Amygdala (tissue), 56 donors: ENCODE measurements at places on chromosomes 12 and 14.

- DNase-seq, result no peak
These were observed 173.7 kb downstream of the SLC25A21 start for GRCh38 chr14:36998686-36999085.

GRCh38 chr14:58283730-58284129 is 14.6 kb upstream of the ARID4A start:
- DNase-seq, result no peak

GRCh38 chr14:93047661-93048060 is 68.1 kb downstream of the ITPK1 start:
- no peak for DNase-seq

DNA sequence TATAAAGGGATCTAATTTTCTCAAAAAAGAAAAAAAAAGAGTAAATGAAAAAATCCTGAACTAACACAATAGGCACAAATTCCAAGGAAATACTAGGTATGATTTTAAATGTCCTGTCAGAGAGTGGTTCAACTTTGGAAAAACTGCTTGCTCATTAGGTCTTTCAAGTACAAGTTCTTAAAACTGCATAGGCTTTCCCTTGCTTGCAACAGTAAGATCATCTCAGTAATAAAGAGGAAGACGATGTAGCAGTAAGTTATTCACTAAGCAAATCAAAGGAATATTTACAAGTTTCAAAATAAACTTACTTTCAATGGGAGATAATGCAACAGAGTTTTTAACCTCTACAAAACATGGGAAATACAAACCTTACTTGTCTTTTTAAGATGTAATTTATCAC is 21.6 kb downstream of the CORO1C start:
- no peak for DNase-seq

DNA sequence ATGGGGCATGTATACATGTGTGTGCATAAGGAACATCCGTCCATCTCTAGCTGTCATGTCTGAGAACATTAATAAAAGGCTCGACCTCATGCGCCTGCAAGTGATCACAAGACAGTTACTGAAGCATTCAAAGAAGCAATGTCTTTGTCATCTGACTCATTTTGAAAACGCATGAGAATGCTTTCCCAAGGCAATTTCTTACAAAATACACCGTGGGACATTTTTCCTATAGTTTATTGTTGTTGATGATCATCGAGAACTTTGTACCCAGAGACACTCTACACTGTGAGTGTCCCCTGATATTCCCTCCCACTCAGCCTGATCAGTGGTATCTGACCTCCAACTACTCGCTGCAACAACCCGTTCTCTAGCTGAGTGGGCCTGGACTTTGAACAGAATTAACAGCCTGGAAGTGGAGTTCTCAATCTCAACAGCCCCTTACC is 68.1 kb downstream of the ETV6 start:
- no peak for DNase-seq

GRCh38 chr14:29150659-29151058 is 384.1 kb downstream of the FOXG1 start:
- DNase-seq, result no peak

- DNase-seq, result no peak
These were observed 115.4 kb downstream of the ESR2 start for GRCh38 chr14:64178814-64179213.

DNA sequence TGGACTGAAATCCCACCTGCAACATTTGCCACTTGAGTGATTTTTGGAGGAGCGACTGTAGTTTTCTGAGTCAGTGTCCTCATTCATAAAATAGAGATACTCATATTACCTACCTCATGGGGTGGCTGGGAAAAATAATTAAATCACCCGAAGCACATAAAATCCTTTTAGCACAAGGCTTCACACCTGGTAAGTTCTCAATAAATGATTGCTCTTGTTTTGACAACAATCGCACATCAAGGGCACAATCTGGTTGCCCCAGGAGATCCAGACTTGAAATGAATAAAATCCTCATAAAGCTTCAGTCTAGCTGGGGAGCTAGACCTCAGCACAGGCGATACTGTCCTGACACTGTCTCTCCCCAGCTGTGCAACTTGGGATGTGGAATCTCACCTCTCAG is 76.0 kb upstream of the CCDC60 start:
- no peak for DNase-seq

DNA sequence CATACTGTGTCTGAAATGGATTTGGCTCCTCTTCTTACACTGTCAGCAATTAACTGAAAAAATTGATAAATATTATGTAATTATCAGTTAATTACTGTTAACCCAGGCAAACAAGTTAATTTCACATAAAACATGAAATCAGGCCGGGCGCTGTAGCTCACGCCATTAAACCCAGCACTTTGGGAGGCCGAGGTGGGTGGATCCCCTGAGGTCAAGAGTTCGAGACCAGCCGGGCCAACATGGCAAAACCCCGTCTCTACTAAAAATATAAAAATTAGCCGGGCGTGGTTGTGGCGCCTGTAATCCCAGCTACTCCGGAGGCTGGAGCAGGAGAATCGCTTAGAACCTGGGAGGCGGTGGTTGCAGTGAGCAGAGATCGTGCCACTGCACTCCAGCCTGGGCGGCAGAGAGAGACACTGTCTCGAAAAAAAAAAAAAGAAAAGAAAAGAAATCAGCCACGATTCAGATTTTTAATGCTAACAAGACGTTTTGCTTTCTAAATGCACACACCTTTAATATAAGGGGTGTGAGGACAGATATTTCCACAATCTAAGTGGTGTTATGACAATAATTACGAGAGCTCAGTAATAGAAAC is 473 bp upstream of the TMEM19 start:
- DNase-seq, result no peak

- DNase-seq, result no peak
These were observed 90.2 kb downstream of the CALM1 start for GRCh38 chr14:90487031-90487430.

DNA sequence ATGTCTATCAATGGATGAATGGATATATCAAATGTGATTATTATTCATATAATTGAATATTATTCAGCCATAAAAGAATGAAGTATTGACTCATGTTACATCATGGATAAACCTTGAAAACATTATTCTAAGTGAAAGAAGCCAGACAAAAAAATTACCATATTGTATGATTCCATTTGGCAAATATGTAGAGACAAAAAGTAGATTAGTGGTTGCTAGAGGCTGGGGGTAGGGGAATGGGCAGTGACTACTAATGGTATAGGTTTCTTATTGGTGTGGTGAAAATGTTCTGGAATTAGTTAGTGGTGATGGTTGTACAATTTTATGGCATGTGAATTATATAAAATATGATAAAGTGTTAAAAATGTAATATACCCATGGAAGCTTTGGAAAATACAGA is 31.8 kb upstream of the GNS start:
- no peak for DNase-seq

GRCh38 chr14:63800651-63801375 is 52.0 kb upstream of the SYNE2 start:
- no peak for DNase-seq

DNA sequence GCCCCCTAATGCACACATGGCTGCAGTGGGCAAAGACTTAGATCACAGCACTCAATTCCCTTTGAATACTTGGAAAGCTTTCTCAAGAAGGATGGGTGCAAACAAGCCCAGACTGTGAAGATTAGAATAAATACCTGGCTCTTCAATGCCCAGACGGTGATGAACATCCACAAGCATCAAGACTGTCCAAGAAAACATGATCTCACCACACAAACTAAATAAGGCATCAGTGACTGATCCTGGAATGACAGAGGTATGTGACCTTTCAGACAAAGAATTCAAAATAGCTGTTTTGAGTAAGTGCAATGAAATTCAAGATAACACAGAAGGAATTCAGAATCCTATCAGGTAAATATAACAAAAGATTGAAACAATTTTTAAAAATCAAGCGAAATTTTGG is 43.8 kb upstream of the ZDHHC17 start:
- no peak for DNase-seq

GRCh38 chr12:19546027-19546426 is 106.7 kb downstream of the AEBP2 start:
- DNase-seq, result no peak

DNA sequence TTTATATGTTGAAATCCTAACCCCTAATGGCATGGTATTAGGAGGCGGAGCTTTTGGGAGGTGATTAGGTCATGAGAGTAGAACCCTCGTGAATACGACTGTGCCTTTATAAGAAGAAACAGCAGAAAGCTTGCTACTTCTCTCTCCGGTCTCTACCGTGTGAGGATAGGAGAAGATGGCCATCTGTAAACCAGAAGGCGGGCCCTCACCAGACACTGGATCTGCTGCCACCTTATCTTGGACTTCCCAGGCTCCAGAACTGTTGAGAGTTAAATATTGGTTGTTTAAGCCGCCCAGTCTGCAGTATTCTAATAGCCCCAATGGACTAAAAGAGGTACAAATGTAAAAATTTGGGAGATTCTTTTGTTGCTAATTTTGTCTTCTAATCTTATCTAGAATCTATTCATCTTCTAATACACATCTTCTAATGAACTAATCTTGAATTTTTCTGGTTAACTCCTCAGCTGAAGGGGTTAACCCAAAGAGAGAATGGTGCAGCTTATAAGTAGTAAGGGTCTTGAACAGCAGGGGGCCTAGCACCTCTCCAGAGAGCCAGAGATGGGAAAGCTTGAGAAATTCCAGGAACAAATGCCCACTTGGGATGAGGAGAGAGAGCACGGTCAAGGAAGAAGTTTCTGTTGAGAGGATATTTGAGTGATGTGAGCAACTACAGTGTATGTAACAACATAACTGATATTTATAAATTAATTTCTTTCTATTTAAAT is 264.0 kb upstream of the GRIP1 start:
- DNase-seq, result no peak
